ENCODE measurements at places on chromosomes 5 and 9.

DNA sequence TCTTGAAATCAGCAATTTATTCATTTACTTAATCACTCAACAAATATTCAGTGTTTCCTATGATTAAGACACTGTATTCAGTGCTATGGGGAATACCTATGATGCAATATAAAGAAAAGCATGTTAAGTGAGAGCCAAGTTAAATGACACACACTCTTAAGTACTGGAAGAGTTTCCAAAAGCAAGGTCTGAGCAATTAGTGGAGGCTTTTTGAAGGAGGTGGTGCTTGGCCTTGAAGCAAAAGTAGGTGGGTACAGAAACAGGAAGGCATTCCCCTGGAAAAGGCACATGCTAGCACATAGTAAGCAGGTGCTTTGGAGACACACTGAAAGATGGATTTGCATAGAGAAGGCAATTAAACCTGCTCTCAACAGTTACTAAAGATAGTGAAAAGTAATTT, 4.0 kb downstream of the TSLP start:
- DNase-seq = no peak

- DNase-seq = no peak
Observed at GRCh38 chr5:36535859-36536615, 70.4 kb upstream of the SLC1A3 start.

- no peak for DNase-seq
Observed at GRCh38 chr5:94812232-94812631, 193.8 kb downstream of the SLF1 start.

DNA sequence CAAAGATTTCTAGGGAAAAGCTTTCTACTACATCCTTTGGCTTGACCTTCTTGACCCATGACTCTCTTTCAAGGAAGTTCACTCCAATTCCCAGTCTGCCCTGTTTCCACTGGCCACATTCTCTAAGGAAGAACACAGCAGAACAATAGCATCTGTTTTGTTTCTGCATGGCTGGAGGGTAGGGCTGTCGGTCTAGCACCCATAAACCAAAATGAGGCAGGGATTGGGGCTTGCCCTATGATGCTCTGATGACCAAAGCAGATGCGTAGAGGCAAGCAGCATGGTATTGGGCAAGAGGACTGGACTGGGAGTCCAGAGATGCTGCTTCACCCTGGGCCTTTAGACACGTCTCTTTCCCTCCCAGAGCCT, 24.1 kb downstream of the GOLGA2 start:
- no peak for DNase-seq

DNA sequence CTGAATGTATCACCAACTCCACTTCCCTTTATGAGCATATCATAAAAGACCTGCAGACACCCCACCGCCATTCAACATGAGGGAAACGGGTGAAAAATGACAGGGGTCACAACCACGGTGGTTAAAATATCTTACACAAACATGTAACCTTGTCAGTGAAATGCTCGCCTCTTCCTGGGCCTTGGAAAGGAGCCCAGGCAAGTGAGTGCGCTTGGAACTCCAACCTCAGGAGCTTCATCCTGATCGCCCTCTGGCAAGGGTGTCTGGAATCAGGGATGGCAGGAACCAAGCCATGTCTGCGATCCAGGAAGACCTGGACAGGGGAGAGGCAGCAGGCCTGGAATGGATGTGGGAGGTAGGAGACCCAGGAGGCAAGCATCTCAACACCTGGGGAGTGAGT, 282.7 kb downstream of the GAS1 start:
- no peak for DNase-seq

- no peak for DNase-seq
Observed at GRCh38 chr5:2511706-2512105, 239.8 kb downstream of the IRX2 start.

DNA sequence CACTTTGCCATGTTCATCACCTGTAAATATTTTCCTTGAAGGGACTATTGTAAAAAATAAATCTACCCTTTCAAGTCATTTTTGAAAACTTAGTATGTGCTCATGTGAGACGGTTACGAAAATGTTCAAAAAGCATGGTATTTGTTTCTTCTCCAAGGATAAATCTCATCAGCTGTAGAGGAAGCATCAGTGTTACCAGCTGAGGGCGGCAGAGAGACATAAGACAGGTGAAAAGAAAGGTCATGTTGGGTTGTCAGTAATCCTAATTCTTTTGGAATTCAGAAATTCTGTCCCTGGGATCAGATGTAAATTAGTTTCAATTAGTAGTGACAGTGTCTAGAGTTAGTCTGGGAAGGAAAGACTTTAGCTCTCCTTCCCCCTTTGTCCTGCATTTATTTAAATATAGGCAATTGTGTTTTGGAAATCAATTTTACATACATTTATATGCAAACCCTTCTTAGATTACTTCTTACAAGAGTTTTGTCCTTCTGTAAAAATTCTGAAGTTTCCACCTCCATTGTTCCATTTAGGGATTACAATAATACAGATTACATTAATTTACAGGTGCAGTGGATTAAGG, 791.9 kb upstream of the CDH6 start:
- no peak for DNase-seq

- DNase-seq = no peak
Observed at GRCh38 chr9:13508681-13509080, 229.2 kb upstream of the MPDZ start.

DNA sequence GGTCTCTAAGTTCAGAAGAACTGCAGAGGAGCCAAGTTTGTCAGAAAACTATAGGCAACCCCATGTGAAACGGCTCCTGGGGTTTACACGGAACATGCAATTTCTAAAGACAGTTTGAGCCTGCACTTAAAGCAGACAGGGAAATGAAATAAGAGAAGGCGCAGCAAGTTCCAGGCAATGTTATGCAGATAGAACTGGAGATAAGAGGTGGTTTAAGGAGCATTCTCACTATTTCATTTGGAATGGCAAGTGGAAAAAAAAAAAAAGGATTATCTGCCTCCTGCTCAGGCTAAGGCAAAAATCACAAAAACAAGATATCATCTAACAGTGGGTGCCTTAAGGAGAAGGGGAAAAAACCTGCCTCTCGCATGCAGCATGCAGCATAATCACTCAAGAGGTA, 2252.4 kb downstream of the MAT2B start:
- DNase-seq = no peak

GRCh38 chr5:137405393-137405792, 93.7 kb downstream of the SPOCK1 start:
- DNase-seq = no peak

DNA sequence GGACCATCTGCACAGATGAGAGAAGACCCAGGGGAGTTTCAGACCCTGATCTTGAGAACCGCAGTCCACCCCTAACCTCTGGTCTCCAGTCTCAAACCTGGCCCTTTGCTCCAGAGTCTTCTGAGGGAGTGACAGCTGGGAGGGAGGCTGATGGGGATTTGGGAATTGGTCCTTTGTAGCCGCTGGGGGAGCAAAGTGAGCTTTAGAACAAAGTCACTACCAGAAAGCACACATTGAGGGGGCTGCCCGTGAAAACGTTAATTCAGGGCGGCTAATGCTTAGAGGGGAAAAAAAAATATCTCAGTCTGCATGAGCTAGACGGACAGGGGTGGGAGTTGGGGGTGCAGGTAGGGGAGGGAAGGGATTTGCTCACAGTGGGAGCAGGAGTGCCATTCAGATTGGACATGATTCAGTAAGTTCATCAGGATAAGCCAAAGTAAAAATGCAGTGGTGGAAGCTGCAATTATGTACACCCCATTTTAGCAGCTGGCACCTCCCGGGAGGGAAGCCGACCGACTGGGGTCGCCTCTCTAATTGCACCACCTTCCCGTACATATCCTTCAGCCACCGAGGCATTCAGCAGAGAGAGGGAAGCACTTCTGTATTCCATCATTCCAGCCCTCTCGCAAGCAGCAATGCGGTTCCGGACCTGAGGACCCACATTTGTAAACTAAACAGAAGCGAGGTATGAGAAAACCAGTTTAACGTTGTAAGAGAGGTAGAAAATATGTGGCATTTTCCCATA, 123.4 kb upstream of the RETREG1 start:
- no peak for DNase-seq

DNA sequence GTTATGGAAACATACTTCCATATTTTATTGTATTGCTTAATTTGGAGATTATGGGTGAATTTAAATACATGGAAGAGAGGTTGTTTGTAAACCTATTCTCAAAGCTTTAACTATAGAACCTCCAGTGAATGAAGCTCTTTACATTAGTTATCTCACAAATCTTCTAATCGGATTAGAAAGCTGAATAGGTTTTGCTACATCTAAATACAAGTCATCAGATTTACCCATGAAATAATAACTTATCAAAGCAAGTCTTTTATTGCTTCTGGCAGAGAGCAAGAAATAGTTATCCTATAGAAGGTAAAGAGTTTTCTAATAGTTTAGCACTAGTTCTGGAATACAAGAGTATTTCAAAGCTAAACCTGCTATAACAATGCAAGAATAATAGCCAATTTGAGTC, 104.4 kb upstream of the SREK1 start:
- no peak for DNase-seq

DNA sequence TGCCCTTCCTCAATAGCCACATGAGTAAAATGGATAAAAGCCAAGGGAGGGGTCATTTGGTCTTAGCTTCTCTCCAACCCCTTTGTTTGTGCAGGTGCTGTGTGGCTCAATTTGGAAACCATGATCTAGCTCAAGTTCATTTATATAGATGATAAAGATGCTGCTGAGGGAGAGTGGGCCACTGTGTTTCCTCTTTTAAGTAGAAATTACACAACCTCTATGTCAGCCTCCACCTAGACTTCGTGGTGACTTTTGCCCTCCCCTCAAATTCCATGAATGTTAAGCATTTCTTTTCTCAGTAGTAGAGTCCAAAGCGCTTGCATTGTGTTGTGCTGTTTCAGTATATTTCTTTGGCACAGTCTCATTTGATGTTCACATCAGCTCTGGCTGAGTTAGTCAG, 241.4 kb downstream of the ARHGAP26 start:
- DNase-seq = no peak

DNA sequence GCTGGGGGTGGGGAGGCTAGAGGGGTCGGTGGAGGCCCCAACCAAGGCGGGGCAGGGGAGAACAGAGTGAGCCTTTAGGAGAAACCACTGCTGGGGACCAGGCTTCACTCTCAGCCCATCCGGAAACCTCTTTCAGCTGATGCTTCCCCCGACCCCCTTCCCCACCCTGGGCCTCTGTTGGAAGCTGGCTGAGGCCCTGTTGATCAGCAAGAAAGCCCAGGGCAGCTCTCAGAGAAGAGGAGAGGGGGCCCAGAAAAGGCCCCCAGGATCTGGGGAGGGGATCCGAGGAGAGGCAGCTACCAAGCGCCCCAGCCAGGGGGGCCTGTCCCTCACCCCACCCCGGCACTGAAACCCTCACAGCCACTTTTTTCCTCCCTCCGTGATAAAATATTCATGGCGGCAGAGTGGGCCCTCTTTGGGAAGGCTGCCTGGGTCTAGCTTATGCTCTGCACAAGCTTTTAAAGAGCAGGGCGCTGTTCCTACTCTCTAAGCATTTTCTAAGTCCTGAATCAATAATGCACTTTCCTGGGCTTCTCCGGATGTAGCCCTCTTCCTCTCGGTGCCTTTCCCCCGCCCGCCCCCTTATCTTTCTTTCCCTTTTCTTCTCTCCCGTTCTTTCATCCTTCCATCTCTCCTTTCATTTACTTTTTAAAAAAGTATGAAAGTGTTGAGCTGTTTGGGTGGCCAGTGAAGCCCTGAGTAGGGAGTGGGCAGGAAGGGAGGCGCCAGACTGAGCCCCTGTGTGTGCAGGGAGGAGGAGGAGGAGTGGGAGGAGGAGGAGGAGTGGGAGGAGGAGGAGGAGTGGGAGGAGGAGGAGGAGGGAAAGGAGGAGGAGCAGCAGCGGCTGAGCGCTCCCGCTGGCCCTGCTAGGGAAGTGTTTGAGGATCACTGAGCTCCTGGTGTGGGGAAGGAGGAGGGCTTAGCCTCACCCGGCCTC, 23.5 kb downstream of the NTNG2 start:
- no peak for DNase-seq

- no peak for DNase-seq
Observed at GRCh38 chr5:145981589-145982571, 45.5 kb downstream of the SH3RF2 start.

DNA sequence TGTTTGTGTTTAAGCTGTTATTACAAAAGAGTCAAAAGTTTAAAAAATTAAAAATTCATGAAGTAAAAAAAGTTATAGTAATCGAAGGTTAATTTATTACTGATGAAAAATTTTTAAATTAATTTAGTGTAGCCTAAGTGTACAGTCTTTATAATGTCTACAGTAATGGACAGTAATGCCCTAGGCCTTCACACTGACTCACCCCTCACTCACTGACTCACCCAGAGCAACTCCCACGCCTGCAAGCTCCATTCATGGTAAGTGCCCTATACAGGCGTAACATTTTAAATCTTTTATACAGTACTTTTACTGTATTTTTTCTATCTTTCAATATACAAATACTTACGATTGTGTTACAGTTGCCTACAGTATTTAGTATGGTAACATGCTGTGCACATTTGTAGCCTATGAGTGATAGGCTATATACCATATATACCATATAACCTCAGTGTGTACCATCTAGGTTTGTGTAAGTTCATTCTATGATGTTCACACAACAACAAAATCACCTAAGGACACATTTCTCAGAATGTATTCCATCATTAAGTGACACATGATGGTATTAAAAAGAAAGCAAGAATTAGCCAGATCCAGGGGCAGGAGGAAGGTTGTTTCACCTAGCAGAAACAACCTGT, 40.1 kb downstream of the DCAF10 start:
- DNase-seq = no peak

DNA sequence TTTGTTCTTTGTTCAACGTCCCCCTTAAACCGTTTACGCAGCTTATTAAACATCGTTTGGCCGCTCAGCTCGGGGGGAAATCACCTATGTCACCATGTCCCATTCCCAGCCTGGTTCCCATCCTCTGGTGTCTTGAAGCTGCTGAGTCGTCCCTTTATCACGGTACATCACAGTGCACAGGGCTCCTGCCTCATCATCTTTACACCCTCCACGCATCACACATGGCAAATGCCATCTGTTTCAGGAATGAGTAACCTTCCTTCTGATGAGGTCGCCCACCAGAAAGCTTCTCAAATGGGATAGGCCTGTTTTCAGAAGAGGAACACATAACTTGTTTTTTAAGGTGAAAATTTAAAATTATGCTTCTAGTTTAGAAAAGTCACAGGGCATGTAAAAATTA, 7.9 kb upstream of the LHX6 start:
- no peak for DNase-seq

- DNase-seq = no peak
Observed at GRCh38 chr9:28293369-28294090, 720.2 kb upstream of the C9orf72 start.

GRCh38 chr5:139666551-139666950, 18.4 kb downstream of the CXXC5 start:
- DNase-seq = no peak

DNA sequence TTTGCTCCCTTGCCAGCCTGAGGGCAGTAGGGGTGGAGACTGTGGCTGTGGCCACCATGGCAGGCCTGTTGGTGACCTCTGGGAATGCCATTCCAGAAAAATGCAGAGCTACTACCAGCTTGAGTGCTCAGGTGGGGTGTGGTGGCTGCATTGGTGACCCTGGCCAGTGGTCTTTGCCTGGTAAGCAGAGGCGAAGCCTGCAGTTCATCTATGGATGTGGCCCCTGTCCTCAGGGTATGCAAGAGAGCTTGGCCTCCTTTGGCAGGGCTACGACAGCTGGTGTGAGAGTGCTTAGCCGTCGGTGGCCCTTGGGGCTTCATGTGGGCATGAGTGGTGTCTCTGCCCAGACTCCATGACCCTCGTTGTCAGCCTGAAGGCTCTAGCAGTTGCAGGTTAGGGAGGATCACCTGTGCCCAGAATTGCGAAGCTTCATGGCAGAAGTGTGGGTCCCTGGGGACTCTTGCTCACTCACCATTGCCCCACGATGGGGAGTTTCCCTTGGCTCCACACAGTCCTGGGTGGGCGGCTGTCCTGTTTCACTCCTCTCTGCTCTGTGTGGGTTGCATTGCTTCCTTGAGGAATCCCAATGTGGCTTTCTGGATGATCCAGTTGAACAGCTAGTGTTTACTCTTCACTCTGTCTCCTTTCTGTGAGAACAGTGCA, 117.9 kb upstream of the CDH12 start:
- DNase-seq = no peak

All from thoracic aorta (tissue), 2 donors.